ENCODE measurements at places on chromosomes 1 and 21.
A peak's percentile ranks its signal among the peaks of the same experiment; 100 is the strongest.

- no peak for DNase-seq
Observed at GRCh38 chr1:11438996-11439395, 40.0 kb upstream of the DISP3 start.

DNA sequence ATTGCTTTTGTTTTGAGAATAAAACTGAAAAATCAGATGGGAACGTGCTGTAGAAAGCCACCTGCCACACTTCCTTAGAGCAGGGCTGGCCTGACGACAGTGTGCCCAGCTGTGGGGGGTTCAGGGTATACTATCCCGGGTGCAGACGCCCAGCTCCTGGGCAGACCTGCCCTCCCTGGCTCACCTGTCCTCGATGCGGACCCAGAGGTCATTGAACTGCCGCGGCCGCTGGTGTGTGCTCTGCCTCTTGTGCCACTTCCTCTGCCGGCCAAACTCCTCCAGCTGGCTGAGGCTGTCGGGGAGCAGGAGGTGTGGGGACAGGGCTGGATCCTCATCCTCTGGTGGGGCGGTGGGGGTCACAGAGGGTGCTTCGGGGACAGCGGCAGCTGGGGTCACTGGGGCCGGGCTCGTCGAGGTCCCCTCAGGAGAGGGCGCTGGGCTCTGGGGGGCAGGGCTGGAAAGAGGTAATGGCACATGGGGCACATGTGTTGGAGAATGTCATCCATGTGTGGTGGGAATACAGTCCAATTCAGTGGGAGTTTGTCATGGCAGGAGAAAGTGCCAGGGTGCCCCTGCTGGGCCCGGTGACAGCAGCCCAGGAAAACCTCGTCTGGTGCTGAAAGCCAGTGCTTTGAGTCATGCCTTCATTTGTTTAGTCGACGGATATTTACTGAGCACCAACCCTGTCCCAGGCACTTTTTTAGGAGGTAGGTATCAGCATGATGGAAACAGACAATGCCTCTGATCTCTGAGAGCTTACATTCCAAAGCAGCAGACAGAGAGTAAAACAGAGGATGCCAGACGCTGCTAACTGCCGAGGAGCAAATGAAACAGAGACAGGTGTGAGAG, 222.0 kb downstream of the TRABD2B start:
- no peak for DNase-seq

GRCh38 chr1:177082855-177083693, 81.4 kb downstream of the ASTN1 start:
- DNase-seq, result no peak

- peak; percentile 74 for DNase-seq
Observed at GRCh38 chr1:54950369-54951163, 29.9 kb upstream of the TMEM61 start.
